Epithelial cell of prostate (primary cell): ENCODE measurements at places on chromosomes 5 and 9.

- DNase-seq: no peak
Observed at GRCh38 chr5:42855386-42855785, 43.7 kb upstream of the SELENOP start.

DNA sequence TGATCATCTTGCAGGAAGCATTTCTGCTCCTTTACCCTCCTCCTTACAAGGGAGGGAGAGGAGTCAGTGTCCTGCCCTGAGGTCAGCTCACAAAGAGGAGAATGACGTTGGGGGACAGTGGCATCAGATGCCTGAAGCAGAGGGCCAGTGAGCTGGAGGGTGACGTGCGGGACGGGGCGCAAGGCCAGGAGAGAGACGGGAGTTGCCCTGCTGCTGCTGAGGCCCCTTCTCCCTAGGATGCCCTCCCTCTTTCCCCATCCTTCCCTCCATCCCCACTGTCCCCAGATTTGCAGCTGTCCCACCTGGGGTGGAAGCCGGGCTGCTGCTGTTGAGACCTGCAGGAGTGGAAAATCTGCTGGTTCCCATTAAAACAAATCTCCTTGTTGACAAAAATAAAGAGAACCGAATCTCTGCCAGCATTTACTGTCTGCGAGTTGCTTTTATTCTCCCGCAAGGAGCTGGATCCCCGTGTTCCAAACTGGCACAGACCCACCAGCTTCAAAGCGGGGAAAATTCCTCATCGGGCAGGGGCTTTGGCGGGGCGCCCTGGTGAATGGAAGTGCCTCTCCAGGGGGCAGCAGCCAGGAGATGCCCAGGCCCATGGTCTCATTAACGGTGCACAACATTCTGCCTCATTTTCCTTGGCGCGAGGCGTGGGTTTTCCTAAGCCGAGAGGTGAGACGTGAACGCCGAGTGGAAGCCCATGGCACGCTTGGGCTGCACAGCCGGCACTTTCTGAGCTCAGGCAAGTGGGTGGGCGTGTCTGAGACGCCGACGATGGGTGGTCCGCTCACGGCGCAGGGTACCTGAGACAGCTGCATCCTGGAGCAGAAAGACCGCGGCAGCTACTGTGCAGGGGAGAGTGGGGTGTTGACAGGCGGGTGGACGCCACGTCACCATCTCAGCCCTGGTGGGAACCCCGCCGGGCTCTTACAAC is 13.9 kb upstream of the COL5A1 start:
- DNase-seq: no peak

GRCh38 chr9:18297056-18297841 is 176.7 kb upstream of the ADAMTSL1 start:
- no peak for DNase-seq

DNA sequence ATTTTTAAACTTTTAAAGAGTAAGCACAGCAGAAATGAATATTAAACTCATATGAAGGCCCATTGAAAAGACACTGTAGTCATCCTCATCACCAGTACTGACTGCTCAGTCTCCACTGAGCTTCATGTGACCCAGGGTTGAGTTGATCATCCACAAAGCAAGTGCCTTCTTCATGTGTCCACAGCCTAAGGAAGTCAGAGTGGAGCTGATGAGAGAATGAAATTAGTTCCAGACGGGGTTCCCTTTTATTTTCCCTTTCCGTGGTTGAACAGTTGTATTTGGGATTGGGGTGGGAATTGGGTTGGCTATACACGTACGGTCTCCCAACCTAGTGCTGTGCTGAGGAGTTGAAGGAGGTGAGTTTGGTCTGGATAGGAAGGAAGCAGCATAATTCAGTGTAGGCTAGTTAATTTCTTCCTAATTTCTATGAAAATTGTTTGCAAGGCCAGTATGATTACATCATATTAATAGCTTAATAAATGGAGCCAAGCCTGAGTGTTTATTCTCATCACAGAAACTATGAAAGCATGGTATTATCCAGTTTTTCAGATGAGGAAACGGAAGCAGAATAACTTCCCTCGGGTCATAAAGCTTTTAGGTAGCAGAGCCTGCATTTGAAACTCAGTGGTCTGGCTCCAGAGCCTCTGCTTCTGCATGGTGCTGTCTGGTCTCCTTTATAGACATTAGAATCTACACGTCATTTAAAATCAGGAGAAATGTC is 103.9 kb upstream of the DMRT1 start:
- DNase-seq: no peak

DNA sequence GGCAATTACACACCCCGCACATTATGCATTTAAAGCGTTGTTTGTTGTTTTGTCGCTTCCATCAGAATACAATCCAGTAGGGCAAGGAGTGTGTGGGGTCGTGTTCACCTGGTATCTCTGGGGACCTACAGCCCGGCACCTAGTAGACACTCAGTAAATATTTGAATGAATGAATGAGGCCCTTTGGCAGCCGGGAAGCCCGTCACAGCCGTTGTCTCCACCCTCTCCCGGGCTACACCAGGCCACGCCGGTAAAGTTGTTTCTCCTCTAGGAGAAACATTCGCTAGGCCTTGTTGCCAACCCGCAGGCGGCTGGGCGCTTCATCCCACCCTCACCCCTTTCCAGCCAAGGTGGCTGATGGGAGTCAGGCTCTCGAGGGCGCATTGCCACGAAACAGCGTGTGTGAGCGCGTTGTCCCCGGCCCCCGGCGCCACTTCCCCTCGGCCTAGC is 876 bp upstream of the JAK2 start:
- DNase-seq: no peak

DNA sequence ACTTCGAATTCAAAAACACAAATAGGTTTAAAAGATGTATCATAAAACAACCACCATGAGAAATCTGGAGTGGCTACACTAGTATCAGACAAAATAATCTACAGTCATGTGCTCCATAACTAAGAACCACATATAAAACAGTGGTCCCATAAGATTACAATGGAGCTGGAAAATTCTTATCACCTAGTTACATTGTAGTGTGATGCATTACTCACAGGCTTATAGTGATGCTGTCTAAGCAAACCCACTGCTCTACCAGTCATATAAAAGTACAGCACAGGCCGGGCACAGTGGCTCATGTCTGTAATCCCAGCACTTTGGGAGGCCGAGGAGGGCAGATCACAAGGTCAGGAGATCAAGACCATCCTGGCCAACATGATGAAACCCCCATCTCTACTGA is 160.1 kb downstream of the ROR2 start:
- no peak for DNase-seq

- no peak for DNase-seq
Observed at GRCh38 chr5:90932052-90932699, 373.6 kb downstream of the ADGRV1 start.

GRCh38 chr9:138073808-138074207 is 196.2 kb downstream of the CACNA1B start:
- no peak for DNase-seq

- no peak for DNase-seq
Observed at GRCh38 chr5:76601470-76601869, 21.7 kb downstream of the F2RL2 start.

GRCh38 chr5:912280-913091 is 19.8 kb downstream of the TRIP13 start:
- peak; percentile 99 for DNase-seq

- no peak for DNase-seq
Observed at GRCh38 chr9:2060424-2060823, 45.3 kb downstream of the SMARCA2 start.

- no peak for DNase-seq
Observed at GRCh38 chr5:128646176-128646575, 108.1 kb upstream of the FBN2 start.

DNA sequence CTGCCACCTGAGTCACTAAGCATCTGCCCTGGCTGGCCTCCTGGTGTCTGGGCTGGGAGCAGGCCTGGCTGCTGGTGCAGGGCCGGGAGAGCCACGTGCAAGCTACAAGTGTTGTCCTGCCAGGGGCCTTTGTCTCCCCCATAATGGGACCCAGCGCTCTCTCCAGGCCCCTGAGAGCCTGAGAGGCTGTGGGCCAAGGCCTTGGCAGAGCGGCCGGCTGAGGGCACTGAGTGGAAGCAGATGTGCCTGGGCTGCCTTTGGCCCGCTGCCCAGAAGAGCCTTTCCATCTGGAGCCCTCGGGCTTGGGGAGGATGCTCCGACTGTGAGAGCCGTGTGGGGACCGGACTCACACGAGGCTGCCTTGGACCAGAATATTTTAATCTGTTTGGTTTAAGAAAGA is 185.5 kb downstream of the RGS3 start:
- no peak for DNase-seq

GRCh38 chr5:55039843-55040242 is 15.8 kb downstream of the GZMK start:
- DNase-seq: peak; percentile 26

- no peak for DNase-seq
Observed at GRCh38 chr5:77358255-77359205, 133.6 kb downstream of the WDR41 start.

- no peak for DNase-seq
Observed at GRCh38 chr5:31769530-31769929, 130.6 kb downstream of the PDZD2 start.

DNA sequence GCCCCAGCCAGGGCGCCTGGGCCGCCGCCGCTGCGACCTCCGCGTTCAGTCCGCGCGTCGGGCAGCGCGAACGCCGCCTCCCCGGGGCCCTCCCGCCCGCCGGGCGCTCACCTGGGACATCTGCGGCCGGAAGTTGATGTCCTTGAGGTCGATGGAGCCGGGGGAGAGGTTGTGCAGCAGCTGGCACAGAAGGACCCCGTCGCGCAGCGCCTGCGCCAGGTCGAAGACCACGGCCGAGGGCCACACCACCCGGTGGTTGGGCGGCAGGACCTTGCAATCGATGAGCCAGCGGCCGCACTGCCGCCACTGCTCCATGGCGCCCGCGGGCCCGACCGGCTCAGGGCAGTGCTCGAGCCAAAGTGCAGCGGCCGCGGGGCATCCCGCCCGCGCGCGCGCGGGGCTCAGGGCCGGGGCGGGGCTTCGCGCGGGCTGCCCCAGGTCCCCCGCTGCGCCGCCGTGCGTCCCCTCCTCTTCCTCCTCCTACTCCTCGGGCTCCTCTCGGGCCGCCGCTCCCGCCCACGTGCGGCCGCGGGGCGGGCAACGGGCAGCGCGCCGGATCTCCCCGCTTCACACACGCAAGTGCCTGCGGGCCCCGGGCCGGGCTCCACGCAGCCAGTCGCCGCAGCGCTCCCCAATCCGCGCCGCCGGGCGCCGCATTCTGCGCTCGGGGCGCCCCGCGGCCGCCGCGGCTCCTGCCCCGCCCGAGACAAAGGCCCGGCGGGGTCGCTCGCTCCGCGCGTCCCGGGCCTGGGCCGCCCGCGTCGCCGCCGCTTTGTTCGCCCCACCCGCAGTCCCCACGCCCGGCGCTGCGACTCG is at the start of gene VAV2:
Gene VAV2, minus strand, starts transcription at position 361 of the 816 bp plus-strand sequence. Its CDS starts 46 bp downstream, at position 315.
- no peak for DNase-seq

- DNase-seq: no peak
Observed at GRCh38 chr5:81749561-81750307, 1.2 kb downstream of the SSBP2 start.

DNA sequence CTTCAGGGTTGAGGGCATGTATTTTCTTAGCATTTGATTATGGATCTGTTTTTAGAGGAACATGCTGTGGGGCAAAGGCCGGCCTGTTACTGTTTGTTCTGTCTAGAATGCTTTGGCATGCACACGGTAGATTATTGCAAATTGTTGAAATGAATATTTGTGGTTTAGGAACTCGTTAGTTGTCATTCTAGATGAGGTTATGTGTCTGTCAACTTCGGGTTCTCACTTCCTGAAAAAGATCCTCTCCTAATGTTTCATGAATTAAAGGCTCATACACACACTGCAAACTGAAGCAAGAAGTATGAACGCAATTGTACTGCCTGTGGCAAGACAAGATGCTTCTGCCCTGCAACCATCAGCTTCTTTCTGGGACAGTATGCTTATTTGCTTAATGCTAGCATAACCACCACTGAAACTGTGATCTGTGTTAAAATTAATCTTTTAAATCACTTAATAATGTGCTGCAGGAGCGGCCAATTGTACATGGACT is 99.6 kb downstream of the BASP1 start:
- no peak for DNase-seq

DNA sequence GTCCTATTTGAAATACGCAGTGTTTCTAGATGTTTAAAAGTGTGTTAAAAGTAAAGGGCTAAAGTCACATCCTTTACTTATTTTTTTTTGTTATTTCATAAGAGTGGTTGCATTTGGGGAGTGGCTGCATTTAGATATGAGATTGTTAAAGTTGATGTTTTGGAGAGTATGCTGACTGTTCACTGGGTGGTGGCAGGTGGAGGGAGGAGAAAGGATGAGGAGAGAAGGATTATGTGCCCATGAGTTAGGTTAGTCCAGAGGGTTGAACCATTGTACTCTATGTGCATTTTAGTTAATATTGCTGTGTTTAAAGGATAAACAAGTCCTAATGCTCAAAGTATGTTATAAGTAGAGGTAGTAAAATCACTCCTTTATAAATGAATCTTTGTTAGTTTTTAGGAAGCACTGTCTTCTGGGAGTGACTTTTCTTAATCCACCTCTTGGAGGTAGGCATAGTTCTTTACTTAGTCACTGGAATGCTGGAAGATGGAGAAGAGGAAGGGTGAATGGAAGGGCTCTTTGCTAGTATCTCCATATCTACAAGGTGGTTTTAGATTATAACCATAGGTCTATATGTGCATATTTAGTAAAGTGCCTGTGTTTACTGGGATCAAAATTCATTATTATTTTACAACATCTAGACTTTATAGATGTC is 332.3 kb downstream of the NPR3 start:
- DNase-seq: no peak

DNA sequence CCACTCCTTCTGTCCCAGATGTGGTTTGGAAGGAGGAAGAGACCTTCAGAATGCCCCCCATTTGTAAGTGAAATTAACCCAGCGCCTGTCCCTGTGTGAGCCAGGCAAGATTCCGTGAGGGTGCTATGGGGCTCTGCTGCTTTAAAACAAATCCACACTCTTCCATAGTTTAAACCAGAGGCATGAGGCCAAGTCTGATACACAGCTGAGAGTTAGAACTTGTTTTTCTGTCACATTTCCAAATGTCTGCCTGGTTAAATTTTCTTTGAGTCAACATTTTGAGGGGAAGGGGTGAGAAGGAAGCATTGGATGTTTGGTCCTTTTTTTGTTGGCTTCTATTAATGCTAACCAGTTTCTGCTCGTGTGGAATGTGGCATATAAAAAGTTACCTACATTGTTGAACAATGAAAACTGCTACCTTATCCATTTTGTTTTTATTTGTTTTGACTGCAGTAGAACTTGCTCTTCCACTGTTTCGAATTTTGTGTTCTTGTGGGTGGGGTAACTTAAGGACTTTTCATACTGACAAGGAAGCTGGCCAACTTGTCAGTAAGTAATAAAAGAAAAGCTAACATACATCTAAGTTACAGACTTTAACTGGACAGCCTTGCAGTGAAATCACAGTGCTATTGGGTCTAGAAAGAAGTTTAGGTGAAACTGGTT is 12.9 kb downstream of the RGMB start:
- DNase-seq: no peak

DNA sequence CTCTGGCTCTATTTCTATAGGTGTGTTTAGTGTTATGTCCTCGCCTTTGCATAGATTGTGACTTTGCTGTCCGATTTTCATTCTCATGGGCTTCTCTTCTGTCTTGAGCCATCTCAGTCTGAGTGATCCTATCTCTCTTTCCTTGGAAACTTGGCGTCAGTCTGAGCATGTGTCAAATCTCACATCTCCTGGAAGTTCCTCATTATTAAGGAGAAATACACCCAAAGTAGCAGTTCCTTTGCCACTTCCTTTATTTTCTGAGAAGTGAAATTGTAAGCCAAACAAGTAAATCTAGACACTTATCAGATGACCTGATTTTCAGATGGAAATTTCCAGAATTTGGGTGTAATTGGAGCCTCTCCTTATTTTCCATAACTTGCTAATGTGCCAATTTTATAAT is 126.9 kb upstream of the ANKH start:
- no peak for DNase-seq

GRCh38 chr5:156052656-156053055 is 274.3 kb upstream of the SGCD start:
- DNase-seq: no peak
